A549 treated with CORT108297 at 1 μM for 4 hours (cell line): ENCODE measurements at places on chromosomes 11 and 22. TPM values are rescaled to one million over a fixed set of nuclear protein-coding genes. Genes with fewer than 3 reads are reported as not detected.

The STX5 gene
- total RNA-seq = 19.9 to 27.8 TPM (median 25.5 TPM) in 5 replicates

The CATSPERZ gene
- 2.2 to 3.2 TPM (median 2.7 TPM) in 5 replicates for total RNA-seq

The C1QTNF4 gene
- 0.08 to 0.10 TPM (median 0.08 TPM) in 3 of 5 replicates, not detected in the others for total RNA-seq

The GAB4 gene
- not detected in 5 replicates for total RNA-seq

The CRYBB2 gene
- total RNA-seq = not detected in 5 replicates

The C11orf65 gene
- 0.12 to 0.29 TPM (median 0.21 TPM) in 5 replicates for total RNA-seq

The MMP7 gene
- 21.2 to 33.1 TPM (median 24.6 TPM) in 5 replicates for total RNA-seq

The CRYBB3 gene
- 0.22 TPM in 1 of 5 replicates, not detected in the others for total RNA-seq

The PYGM gene
- total RNA-seq = 0.18 to 0.54 TPM (median 0.25 TPM) in 5 replicates
